CD4-positive, alpha-beta T cell treated with Interleukin-12 subunit alpha and Interleukin-12 subunit beta, for 1 hour (primary cell): ENCODE measurements at places on chromosomes 16 and 17.

GRCh38 chr17:73998653-73999645, 204.5 kb upstream of the RPL38 start:
- DNase-seq: peak; percentile 49

DNA sequence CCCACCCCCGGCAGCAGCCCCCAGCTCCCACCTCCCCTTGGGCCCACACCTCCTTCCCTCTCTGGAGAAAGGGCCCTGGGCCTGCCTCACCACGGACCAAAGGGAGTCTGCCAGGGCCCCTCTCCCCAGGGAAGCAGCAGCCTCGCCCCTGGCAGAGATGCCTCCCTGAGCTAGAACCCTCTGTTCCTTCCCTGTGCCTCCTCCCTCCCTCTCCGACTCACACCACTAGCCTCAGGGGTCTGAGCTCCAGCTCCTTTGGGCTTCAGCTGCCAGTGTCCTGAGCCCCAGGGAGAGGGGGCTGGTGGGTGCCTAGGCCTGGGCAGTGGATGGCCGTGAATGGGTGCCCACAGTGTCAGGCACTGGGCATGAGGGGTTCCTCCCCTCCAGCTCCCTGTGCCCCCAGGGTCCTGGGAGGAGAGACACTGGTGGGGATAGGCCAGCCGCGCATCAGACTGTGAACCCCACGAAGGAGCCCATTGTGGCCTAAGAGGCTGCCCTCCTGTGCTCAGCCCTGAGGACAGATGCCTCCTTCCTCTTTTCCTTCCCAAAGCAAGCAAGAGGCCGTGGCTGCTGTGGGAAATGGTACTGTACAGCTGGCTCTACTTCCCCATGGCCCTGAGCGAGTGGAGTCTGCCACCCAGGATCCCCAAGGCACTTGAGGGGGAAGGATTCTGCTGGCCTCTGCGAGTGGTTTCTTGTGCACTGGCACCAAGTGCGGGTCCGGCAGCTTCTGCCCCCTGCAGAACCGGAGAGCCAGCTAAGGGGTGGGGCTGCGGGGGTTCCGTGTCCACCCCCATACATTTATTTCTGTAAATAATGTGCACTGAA, 20.7 kb downstream of the MMP15 start:
- no peak for DNase-seq

DNA sequence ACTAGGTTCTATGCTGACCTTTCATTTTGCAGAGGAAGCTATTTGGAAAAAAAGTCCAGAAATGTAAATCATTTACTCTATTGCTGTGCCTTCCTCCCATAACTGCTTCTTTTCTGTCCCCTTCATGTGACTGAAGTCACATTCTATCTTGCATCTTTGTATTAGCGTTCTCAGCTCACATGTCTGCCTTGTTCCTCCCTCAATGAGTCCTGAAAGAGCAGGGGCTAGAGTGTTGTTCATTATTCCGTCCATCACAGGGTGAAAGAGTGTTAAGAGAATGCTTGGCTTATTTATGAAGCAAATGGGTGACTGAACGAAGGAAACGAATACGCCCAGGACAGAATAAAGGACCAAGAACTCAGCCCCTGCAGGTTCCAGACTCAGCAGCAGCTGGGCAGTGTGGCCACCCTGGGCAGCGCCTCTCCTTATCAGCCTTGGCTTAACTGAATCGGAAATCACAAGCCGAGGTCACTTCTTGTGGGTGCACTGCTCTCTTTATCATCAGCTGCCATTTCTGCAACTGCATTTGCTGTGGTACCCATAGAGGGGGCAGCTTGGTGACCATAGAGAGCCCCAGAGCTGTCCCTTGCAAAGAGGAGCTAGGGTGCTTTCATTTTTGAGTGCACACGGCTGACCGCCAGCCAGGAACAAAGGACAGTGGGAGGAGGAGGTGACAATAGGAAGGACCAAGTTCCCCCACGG, 1.8 kb upstream of the PIK3R6 start:
- no peak for DNase-seq

DNA sequence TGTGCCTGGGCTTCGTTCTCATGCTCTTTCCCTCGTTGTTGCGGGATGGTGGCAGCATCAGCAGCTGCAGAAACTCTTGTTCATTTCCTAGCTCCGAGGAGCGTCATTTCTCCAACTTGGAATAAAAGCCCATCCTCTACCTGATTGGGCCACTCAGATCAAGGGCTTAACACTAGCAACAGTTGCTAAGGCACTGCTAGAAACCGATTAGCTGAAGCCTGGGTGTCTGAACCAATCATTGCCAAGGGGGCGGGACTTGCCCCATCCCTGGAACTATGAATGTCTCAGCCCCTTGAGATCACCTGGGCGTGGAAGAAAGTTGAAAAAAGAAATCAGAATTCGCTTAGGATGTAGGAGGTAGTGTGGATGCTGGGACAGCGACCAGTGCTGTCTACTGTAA, 145.3 kb downstream of the FOXL1 start:
- DNase-seq: no peak

GRCh38 chr17:40059729-40060475, 2.9 kb upstream of the THRA start:
- no peak for DNase-seq

DNA sequence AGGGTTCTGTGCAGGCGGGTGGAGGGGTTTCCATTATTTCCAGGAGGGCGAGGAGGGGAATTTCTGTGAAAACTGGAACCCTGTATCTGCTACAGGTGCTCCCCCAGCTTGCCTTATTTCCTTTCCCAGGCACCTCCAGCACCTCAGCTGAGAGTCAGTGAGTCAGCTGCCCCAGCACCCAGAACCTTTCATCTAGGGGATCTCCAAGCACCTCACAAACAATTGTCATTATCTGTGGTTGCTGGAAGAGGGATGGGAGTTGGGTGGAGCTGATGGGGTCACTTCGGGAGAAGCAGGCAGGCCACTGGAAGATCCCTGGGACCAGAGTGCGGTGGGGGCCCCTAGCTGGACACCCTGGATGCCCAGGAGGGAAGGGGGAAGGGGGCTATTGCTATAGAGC, 10.0 kb upstream of the CLUH start:
- DNase-seq: no peak

GRCh38 chr16:29107299-29107698, 122.4 kb downstream of the LAT start:
- DNase-seq: no peak

GRCh38 chr16:70694868-70695218, 9.0 kb upstream of the MTSS2 start:
- no peak for DNase-seq

- DNase-seq: peak; percentile 74
Measured at GRCh38 chr17:74779948-74780400, 3.8 kb upstream of the NAT9 start.

GRCh38 chr17:30173649-30174048, 57.0 kb downstream of the NSRP1 start:
- peak; percentile 3 for DNase-seq

GRCh38 chr16:275786-276232, at the start of gene RGS11:
Gene RGS11 (minus strand): TSS chr16:275944. CDS start chr16:275911, 33 bp downstream.
- no peak for DNase-seq

- peak; percentile 64 for DNase-seq
Measured at GRCh38 chr17:39069114-39069756, 82.2 kb downstream of the PLXDC1 start.

DNA sequence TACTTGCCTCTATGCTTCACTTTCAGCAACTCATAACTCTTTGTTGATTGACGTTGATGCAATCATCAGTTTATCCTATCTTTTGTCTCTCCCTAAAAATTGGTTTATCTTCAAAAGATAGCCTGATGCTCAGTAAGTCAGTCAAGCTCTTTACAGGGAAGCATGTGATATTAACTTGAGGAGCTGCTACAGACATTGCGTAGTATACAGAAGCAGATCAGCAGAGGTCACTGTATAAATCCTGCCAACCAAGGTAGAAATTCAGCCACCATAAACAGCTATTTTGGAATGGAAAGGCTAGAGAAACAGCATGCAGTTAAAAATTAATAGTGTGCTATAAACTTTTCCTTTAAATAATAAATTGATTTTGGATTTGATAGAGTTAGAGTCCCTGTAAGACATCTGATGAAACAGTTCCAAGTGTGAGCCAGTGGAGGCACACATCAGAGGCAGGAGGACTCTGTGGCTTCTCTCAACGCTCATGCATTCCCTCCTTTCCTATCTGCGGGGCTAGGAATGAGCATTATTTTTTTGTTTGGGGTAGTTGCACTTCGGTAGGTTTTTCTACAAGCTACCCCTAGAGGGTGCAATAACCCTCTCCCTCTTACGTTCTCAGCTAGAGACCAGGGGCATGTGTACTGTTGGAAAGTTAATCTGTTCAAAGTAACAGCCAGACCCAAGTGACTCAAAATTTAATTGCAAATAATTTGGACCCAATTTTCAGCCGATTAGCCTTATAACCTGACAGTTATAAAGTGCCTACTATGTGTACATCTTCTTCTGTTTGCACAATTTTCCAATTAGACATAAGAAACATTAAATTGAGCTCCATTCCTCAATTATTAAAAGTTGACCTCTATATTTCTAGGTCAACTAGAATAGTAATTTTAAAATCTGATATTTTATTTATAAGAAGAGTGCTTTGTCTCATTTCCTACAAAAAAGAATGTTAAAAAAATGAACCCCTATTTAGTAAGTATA, 647.7 kb upstream of the SOX9 start:
- no peak for DNase-seq

DNA sequence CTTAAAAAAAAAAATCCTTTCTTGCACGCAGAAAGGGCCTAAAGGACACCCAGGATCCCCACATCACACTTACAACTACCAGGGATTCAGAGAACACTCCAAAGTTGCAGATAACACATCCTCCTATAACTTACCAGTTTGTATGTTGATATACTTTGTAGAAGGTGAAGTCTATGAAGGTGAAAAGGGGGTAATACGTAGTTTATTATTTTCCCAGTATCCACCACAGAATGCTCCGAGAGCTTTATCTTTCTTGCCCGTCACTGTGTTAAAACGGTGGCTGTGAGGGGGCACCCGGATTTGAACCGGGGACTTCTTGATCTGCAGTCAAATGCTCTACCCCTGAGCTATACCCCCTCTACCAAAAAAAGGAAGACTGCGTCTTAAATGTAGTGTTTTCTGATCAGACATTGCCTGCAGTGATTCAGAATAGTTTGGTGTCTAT, 7.9 kb upstream of the RPL23 start:
- DNase-seq: no peak

DNA sequence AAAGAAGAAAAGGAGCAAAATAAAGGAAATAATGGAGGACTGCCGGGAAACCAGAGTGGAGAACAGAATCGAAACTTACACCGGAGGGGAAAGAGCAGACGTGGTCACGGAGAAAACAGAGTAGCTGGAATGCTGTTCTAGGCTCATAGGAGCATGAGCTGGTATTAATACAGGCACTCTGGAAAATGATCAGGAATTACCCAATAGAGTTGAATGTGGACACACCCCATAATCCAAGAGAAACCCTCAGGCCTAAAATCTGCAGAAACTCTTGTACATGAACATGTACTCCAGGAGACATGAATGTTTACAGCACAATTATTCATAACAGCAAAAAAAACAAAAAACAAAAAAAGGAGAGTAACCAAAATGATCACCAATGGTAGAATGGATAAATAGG, 77.7 kb downstream of the RPH3AL start:
- DNase-seq: no peak

GRCh38 chr17:79042421-79043190, 18.6 kb downstream of the C1QTNF1 start:
- peak; percentile 65 for DNase-seq

GRCh38 chr17:82332669-82333278, 792 bp downstream of the SECTM1 start:
- peak; percentile 26 for DNase-seq

GRCh38 chr17:47291242-47291873, 32.4 kb upstream of the EFCAB13 start:
- DNase-seq: no peak

- no peak for DNase-seq
Measured at GRCh38 chr17:45923511-45924268, 29.3 kb downstream of the MAPT start.

DNA sequence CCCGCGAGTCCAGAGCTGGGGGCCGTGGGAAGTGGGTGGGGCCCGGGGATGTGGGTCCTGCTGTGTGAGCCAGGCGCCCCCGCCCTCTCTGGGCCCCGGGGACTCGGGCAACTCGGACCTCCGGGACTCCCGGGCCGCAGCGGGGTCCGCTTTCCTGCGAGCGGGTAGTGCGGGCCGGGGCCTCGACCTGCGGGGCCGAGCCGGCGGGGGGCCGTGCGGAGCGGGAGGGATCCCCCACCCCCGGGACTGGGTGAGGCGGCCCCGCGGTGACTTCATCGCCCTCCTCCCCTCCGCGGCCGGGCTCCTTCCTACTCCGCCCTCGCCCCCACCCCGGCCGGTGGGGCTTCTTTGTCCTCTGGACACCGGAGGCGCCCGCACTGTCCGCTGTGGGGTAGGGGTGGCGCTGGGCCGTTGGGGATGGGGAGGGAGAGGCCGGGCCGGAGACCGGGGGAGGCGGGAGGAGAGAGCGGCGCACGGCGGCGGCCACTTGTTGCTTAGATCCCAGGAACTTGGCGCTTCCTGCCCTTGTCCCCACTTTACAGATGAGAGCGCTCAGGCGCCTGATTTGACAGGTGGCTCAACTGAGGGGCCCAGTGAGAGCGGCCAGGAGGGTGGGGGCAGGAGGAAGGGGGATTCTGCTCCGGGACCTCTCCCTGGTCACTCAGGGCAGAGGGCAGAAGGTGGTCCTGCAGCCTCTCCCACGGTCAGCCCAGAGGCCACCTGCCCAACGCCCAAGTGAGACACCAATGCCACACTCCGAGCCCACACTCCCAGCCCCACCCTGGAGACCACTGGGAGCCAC, 874 bp downstream of the CMTM3 start:
- DNase-seq: peak; percentile 30

- DNase-seq: no peak
Measured at GRCh38 chr16:75420987-75421819, 12.1 kb downstream of the CFDP1 start.

DNA sequence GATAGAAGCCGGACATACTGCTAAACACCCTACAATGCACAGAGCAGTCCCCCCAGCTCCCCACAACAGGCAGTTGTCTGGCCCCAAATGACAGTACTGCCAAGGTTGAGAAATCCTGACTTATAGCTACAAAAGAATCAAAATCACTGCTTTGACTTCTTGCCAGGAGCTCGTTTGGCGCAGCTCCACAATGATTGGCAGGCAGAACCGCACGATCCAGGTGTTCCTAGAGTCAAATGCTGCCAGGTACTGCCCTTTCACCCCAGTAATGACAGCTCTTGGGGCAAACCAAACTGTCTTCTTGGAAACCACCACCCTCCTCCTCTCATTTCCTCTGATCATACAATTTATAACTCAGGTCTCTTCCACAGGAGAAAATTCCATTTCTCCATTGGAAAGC, 2.2 kb upstream of the TMC5 start:
- DNase-seq: no peak
